ENCODE measurements at places on chromosomes 1 and 21.

DNA sequence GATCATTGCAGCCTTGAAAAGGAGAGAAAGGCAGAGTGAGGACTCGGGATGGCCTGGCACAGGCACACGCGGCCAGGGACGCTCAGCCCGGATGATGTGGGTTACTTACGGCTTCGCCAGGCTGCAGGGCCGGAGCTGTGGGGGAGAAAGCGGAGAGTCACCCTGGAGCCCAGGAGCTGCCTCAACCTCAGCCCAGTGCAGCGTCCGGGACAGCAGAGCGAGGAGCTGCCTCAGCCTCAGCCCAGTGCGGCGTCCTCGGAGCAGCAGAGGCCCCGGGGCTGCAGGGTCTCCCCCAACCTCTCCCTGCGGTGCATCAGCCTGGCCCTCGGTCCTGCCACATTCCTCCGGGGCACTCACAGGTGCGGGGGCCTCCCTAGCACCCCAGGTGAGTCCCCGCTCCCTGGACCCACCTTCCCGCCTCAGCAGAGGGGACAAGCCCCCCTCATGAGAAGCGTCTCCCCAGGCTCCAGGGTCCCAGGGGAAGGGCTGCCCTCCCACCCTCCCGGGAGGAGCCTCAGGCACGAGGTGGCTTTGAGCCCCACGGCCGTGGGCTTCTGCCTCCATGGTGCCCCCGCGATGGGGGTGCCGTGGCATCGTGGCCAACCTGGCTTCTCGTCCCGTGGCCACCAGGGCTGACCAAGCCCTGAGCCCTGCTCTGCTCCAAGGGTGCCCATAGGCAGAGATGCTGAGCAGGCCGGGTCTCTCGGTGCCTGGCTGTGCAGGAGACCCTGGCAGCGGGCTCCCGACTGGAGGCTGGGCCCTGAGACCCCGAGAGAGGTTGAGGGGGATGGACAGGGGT, 10.5 kb upstream of the RNF223 start:
- no peak for DNase-seq

DNA sequence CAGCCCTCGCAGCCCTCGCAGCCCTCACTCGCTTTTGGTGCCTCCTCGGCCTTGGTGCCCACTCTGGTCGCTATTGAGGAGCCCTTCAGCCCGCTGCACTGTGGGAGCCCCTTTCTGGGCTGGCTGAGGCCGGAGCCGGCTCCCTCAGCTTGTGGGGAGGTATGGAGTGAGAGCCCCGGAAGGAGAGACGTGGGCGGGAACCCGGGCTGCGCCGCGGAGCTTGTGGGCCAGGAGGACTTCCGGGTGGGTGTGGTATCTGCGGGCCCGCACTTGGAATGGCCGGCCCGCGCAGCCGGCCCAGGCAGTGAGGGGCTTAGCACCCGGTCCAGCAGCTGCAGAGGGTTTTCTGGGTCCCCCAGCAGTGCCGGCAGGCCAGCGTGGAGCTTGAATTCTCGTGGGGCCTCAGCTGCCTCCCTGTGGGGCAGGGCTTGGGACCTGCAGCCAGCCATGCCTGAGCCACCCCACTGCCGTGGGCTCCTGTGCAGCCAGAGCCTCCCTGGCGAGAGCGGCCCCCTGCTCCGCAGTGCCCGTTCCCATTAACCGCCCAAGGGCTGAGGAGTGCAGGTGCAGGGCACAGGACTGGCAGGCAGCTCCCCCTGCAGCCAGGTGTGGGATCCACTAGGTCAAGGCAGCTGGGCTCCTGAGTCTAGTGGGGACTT, 9.9 kb upstream of the CFHR2 start:
- DNase-seq: no peak

DNA sequence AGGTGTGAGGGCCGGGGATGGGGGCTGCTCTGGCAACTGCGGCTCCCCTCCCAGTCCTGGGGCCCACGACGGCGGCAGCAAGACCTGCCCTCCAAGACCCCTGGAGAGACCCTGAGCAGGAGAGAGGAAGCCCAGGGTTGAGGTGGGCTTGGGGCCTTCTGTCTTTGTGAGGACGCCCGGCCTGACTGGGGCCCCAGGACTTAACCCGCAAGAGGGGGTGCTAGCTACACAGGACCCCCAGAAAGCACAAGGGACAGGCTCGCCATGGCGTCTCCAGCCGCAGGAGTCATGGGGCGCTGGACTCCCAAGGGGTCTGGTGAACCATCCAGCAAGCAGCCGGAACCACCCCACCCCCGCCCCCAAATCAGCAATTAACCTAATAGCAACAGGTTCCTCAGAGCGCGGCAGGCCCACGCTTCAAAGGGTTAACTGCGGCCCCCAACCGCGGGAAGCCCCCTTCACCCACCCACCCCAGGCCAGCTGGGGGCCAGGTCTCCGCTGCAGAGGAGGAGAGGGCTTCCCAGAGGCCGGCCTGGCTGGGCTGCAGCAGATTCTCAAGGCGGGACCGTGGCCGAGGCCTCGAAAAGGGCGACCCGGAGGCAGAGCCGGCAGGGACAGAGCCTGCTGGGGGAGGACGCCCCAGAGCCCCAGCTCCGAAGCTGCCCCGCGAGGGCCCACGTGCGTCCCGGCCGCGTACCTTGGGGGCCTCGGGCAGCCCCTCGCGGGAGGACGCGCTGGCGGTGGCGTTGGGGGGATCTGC, 525 bp downstream of the C1QTNF12 start:
- DNase-seq: no peak

DNA sequence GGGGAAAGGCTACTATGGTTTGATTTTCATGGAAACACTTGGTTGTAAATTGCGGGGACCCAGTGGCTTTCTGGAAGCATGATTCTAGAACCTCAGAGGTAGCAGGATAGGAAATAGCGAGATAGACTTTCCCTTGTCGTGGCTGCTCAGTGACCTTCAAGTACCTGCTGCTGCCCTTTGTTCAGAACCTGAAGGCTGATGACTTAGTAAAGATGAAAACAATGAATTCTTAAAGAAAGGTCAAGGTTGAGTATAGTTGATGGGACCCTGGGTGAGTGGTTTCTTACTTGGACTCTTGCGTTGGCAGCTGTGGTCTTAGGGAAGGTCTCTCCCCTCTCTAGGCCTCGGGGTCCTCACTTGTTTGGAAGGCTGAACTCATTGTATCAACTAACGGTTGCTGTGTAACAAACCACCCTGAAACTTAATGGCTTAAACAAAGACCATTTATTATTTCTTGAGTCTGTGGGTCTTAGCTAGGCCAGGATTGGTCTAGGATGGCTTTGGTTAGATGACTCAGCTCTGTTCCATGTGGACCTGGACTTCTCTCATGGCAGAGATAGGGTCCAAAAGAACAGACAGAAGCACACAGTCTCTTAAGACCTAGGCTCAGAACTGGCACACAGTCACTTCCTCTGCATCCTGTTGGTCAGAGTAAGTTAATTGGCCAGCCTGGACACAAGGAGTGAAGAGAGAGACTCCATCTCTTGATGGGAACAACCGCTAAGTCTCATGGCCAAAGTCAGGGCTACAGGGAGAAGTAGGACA, 89.2 kb upstream of the SELENON start:
- DNase-seq: no peak

GRCh38 chr1:147626739-147627138, 43.6 kb downstream of the ACP6 start:
- DNase-seq: no peak

- no peak for DNase-seq
Measured at GRCh38 chr1:38929476-38929875, 12.2 kb downstream of the RHBDL2 start.

DNA sequence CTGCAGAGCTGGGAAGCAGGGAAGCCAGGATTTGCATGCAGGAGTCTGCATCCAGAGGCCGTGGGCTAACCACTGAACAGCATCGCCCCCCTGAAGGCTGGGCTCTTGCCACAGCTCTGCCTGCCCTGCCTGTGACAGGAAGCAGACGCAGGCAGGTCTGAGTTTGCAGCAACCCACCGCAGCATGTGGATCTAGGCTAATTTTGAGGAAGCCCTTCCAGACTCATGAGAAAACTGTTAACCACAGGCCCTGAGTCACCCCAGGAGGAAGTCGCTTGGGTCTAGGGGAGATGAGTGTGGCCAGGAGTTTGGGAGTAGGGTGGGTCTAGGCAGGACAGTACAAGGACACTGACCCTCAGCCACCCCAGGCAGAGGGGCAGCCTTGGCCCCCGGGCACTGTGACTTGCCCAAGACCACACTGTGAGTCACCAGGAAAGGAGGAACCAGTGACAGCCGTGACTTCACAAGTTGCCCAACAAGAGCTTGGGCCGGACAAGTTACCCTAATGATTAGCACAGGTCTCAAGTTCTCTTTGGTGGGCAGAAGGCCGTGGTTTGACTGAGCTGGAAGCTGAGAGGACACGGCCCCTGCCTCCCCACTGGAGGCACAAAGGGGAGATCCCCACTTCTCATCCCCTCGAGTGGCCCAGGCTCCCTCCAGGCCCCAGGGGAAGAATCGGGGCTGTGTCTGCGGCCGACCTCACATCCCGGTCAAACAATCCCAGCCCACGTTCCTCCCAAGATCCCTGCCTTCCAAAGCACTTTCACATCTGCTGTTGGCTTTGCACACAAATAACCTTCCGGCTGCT, 826 bp downstream of the LAPTM5 start:
- DNase-seq: peak; percentile 61

- no peak for DNase-seq
Measured at GRCh38 chr1:167088746-167089417, 1.3 kb downstream of the GPA33 start.

- no peak for DNase-seq
Measured at GRCh38 chr1:210174133-210174532, 58.5 kb upstream of the SERTAD4 start.

DNA sequence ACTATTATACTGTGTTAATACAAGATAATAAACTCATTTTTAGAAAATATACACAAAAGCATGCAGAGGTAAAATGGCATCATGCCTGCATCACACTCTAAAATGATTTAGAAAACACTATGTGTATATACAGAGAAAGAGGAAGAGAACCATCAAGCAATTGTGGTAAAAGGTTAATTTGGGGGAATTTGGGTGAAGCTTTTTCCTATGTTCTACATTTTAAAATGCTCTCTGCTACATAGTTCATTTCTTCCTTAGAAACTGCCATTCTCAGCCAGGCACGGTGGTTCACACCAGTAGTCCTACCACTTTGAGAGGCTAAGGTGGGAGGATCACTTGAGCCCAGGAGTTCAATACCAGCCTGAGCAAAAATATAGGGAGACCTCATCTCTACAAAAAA, 44.1 kb downstream of the GON4L start:
- no peak for DNase-seq

GRCh38 chr1:182283746-182284544, 107.6 kb downstream of the GLUL start:
- DNase-seq: no peak

DNA sequence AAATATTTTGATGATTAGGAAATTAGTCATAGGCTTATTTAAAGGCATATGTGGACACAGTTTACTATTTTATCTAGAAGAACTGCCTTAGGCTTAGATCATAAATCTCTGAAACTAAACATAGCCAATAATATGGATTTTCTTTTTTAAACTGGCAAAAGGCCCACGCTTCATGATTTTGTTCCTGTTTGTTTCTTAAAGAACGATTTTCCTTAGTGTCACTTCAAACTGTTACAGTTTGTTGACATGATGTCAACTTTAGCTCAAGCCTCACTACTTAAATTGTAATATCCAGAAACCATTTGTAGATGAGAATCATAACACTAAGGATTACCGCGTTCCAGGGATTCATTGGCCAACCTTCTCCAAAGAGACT, 322.6 kb downstream of the HHIPL2 start:
- no peak for DNase-seq

DNA sequence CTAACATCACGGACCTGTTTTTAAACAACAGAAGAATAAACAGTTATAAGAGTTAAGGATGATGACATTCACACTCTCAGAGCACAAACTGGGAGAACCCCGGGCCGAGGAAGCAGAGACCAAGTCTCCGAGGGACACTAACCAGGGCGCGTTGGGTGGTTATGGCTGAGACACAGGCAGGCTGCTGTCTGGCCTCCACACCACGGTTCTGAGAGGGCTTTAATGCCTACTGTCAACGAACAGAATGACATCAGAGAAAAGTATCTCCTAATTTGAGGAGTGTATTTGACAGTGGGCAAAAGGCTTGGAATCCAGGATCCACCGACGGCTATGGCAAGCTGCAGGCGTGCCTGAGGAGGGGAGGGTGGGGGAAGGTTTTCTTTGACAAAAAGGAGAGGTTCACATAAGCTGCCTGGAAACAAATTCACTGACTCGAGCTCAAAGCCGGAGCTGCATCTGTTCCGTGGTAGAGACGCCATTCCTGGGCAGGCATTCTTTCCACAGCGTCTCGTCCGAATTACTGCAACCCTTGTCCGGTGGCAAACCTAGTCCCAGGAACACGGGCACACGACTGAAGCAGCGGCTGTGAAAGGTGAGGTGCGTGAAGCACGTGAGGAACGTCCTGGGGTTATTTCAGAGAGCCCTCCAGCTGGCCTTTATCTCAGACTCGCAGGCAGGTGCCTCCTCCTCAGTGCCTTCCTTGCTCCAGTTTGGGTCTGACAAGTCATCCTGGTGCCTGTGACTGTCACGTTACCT, 9.4 kb downstream of the POFUT2 start:
- DNase-seq: no peak

DNA sequence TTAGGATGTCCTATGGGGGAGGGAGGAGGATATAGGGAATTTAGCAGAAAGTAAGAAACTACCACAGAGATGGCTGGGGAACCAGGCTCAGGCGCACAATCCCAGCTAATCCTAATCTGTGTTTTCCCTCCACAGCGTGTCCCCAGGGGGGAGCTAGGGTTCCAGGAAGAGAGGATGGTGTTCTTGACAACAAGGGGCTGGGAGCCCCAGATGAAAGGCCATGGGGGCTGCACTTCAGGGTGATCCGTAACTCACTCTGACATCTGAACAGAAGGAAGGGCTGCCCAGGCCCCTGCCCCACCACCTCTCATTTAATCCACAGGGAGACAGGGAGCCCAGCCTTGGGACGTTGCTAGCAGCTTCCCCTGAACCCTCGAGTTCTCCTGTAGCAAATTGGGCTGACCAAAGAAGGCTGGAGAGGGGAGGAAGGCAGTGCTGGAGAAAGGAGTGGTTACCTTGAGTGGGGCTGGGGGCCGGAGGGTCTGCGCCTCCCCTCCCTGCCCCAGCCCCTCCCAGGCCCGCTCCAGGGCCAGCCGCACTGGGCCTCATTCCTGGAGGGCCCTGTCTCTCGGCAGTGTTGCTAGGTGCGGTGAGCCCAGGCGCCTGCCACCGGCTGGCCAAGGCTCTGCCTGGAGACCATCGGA, 131.7 kb downstream of the TMEM53 start:
- DNase-seq: no peak

DNA sequence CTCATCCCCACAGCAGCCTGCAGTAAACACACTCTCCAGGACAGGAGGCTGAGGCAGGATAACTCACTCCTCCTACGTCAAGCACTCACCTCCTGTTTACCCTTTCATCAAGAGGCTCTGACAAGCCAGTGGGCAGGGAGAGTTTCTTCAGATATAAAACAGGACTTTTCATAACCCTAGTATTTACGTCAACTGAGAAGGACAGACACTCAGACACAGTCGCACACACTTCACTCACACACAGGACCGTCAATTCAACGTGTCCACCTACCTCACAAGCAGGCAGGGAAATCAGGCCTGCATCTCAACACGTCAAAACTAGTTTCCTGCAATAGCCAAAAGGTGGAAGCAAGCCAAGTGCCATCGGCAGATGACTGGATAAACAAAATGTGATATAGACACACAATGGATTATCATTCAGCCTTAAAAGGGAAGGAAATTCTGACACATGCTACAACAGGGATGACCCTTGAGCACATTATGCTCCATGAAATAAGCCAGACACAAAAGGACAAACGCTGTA, 48.6 kb downstream of the ITPKB start:
- peak; percentile 96 for DNase-seq
